Activated naive CD4-positive, alpha-beta T cell treated with anti-CD3 and anti-CD28 coated beads for 36 hours (primary cell): ENCODE measurements at places on chromosomes 2 and 18.

GRCh38 chr2:18125303-18125702 lies 246.8 kb downstream of the KCNS3 start:
- DNase-seq, result no peak

- DNase-seq, result no peak
Observed at GRCh38 chr2:38549071-38549704, 53.5 kb downstream of the HNRNPLL start.

DNA sequence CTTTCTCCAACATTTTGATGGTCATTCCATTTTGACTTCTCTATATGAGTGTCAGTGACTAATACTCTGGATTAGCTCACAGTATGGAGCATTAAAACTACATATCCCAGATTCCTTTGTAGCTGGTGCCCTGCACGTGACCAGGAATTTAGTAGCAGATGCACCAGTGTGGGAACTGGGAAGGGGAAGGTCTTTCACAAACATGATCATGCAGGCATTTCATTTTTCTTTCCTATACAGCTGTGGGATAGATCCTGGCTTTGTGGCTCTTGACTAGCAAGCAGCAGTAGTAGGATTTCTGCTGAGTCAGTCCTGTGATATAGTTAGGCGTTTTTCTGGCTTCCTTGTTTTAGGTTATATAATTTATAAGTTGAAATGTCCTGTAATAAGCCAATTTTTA lies 971.0 kb upstream of the CDH2 start:
- no peak for DNase-seq

- DNase-seq, result no peak
Observed at GRCh38 chr2:128510701-128511397, 192.2 kb upstream of the HS6ST1 start.
